ENCODE measurements at places on chromosomes 2 and 18.

GRCh38 chr2:37637190-37637860 lies 34.1 kb downstream of the CDC42EP3 start:
- no peak for DNase-seq

DNA sequence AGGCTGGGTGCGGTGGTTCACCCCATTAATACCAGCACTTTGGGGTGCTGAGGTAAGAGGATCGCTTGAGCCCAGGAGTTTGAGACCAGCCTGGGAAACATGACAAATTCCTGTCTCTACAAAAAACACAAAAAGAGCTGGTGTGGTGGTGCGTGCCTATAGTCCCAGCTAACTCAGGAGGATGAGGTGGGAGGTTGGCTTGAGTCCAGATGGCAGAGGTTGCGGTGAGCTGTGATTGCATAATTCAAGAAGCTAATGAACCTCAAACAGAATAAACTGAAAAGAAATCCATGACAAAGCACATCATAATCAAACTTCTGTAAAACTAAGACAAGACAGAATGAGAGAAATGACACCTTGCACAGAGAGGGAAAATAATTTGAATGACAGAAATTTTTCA lies 54.8 kb downstream of the SEMA4F start:
- DNase-seq, result no peak

DNA sequence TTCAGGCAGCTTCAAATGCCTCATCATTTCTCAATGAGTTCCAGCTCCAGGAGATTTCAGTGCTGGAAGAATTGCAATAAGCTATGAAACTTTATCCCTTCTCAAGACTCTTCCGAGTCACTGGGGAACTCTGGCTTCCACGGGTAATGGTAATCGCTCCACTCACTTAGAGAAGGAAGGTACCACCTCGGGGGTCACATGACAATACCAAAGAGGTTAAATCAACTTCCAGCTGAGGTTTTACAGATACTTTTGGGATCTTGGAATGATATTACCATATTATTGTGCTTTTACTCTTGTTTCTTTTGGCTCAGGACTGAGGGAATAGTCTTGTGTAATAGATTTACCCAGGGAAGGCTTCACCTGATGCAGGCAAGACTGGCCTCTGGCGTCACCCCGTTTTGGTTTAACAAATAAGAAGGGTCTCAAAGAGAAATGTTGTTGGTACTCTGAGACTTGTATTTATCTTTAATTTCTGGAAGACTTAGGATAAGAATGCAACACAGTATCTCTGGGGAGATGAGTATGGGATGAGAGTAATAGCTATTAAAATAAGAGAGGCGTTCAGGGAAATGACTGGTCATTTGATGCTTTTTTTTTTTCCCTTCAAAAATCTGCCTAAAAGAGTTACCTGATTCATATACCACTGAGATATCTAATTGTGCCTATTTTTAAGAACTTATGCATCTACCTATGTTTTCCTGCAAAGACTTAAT lies 316.9 kb upstream of the ZEB2 start:
- no peak for DNase-seq

DNA sequence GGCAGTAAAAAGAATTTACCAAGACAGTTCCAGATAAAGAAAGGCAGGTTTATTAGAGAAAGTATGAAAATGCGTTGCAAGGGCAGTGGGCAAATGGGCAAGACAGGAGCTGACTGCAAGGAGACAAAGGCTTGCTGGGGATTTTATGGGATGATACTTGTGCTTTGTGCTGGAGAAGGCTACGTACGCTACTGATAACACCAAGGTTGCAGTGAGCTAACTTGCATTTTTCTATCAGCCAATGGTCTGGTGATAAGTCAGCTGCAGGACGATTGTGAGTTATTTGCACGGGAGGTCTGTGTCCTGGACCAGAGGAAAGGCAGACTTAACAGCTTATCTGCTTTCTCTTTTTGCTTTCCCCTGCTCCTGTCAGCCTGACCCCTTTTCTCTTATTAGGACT lies 116.5 kb downstream of the PMS1 start:
- DNase-seq, result no peak

DNA sequence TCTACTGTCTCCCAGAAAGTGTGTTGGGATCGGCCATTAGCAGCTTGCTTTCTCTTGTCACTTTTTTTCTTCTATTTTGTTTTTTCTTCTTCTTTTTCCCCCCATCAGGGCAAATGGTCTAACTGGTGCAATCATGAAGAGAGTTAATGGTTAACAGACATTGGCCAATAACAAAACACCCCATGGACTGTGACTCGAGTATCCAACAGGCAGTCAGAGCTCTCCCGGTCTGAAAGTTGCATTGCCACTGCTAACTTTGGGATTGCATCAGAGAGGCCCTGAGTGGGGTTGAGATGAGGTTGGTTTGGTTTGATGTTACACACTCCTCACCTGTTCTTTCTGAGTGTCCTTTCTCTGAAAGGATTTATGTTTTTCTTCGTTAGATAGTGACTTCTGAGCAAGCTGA lies 12.9 kb upstream of the SNORC start:
- no peak for DNase-seq

DNA sequence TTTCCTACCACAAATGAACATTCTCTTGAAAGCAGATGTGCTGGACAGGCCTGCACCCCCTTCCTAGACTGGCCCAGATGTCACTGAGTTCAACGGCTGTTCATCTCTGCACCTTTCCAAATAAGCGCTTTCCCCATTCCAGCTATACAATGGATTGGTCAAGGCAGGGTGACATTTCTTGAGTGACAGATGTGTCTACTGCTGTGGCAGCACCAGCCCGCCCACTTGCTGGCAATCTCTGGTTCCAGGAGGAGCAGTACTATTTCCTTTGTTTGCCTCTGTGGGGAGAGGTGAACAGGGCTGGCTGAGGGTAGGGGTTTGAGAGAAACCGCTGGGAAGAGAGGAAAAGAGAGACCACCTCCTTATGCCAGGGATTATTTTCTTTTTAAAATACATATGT lies 269.5 kb upstream of the POU3F3 start:
- no peak for DNase-seq

DNA sequence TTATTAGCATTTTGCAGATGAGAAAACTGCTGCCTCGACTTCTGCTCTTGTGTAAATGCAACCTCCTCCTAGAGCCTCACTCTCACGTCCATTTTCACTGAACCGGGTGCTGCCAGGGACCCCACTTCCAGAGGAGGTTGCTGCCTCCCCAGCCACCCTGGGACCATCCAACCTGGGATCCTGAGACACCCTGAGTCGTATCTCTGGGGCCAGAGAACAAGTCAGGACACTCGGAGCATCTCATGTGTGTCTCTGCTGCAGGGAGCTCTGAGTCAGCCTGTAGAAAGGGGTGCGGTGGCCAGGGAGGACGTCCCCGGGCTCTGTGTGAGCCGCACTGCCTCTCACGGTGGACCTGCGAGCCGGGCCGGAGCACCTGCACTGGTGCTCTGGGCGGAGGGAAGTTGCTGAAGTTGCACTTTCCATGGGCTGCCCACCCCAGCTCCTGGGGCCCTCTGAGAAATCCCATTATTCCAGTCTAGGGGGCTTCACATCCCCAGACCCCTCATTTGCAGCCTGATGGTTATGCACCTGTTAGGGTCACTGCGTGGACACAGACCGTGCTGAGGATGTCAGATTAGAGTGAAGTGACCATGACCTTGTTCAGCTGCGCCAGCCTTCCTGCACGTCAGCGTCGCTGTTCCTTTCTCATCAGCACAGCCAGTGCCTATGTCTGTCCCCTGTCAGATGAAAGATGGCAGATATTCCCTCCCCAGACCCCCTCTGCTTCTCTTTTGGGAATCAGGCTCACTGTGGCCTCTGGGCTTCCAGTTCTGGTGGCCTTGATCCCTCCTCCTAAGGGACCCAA lies 230.4 kb downstream of the KLHL29 start:
- no peak for DNase-seq

DNA sequence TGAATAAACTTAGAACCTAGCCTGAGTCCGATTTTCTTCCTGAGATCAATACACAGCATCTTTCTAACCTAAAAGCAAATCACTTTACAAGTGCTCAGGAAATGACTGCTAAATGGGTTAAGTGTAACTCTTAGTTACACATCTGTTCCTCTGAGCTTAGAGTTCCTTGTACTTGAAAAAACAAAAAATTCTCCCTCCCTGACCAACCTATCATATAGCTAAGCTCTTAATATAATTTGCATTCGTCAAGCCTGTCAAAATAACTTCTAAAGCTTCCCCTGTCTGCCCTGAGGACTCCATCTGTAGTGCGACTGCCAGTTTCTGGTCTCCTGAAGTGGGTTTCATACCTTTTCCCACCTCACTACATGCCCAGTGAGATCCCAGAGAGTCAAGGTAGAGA lies 190.4 kb downstream of the NCK2 start:
- DNase-seq, result no peak

GRCh38 chr2:119476301-119477112 lies 44.9 kb downstream of the TMEM37 start:
- DNase-seq, result peak; percentile 42

DNA sequence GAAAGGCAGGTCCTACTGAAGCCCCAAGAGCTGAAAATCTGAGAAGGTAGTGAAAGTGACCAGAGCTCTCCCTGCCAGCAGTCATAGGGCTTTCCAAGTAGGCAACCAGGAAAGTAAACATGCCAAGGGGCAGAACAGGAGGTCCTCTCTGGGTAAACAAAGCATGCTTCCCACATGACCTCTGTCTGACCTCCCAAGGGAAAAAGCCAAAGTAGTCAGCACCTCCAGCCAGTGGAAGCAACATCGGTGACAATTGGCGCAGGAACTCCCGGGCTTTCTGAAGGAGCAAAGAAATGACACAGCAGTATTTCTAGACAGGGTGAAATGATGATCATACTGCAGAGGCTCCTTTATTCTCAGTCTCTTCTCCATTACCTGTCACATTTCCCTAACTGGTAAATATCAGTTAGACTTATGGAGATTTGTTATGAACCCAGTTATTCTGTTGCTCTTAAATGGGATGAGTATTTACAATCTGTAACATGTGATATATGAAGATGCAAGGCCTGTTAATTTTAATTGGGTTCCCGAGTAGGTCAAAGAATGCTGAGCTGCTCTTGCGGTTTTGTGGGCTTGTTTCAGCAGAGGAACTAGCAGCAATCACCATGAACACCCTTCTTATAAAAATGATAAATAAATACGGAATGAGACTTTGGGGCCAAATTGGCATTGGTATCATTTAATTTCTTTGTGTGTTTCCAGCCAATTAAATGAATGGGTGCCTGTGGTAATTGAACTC lies 321.0 kb downstream of the RND3 start:
- DNase-seq, result no peak

- no peak for DNase-seq
These were observed 95.9 kb downstream of the POLE4 start for GRCh38 chr2:75054296-75054695.

Data from activated CD4-positive, alpha-beta memory T cell treated with anti-CD3 and anti-CD28 coated beads for 36 hours (primary cell).